GM13977 (cell line): ENCODE measurements at places on chromosomes 3 and 15.

GRCh38 chr15:85854345-85855097 lies 59.8 kb upstream of the KLHL25 start:
- peak; percentile 79 for DNase-seq

DNA sequence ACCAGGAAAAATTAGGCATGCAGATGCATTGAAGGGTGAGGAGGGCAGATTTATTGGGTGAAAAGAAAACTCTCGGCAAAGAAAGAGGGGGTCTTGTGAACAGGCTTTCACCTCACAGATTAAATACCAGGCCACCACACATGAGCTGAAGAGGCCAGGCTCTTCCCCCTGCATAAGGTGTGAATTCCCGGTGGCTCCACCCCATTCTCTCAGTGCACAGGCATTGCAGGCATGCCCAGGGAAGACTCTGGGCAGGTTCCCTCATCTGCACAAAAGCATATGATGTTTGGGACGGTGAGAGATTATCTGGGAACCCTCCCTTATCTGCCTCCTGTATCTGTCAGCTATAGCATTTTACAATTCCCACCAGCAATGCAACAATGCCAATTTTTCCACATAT lies 7.2 kb upstream of the SLC35G2 start:
- DNase-seq, result no peak

GRCh38 chr3:161072211-161072621 lies 32.9 kb downstream of the B3GALNT1 start:
- DNase-seq, result no peak

DNA sequence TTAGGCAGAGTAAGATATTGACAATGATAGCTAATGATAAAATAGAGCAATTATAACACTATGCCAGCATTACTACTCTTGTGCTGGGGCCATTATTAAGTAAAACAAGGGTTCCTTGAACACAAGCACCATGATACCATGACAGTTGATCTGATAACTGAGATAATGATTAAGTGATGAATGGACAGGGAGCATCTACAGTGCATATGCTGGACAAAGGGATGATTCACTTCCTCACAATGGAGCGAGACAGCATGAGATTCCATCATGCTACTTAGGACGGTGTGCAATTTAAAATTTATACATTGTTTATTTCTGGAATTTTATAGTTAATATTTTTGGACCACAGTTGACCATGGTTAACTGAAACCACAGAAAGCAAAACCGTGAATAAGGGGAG lies 156.6 kb downstream of the FHIT start:
- DNase-seq, result no peak

DNA sequence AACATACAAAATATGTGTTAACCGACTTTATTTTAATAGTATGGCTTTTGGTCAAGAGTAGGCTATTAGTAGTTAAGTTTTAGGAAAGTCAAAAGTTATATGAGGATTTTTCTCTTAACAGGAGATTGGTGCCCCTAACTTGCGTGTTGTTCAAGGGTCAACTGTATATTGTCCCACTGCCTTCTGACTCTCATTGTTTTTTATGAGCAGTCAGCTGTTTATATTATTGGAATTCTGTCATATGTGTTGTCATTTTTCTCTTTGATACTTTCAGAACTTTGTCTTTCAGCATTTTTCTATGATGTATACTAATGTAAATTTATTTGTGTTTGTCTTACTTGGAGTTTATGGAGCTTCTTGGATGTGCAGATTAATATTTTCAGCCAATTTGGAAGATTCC lies 142.1 kb upstream of the CMC1 start:
- no peak for DNase-seq

DNA sequence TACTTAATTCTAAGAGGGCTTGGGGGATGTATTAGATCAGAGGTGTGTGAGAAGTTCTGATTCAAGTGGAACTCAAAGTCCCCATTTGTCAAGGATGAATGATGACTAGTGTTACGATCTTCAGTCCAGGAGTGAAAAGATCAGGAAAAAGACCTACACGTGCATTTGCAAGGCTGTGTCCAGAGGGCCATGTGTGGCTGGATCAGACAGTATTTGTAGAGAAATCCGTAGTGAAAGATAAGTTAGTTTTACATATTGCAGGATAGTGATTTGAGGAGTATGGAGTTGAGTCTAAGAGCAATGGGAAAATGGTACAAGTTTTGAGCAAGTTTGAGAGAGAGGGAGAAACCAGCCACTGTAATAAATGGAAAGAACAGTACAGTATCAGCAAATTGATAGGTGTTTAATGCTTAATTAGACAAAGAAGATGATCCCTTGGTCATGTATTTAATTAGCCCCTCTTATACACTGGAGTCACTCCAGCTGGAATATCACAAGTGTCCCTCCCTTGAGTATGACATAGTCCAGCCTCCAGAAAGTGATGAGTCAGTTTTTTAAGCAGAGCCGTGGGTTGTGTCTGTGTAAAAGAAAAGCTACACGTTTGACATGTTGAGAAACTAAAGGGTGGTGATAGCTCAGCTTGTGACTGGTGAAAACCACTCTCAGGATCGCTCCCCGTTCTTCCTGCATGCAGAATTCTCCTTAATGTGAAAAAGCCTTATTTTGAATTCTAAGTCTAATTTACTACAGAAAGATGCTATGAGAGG lies 348.8 kb downstream of the ROBO1 start:
- no peak for DNase-seq
